ENCODE measurements at places on chromosomes 7 and 10.
A peak's percentile ranks its signal among the peaks of the same experiment; 100 is the strongest.

DNA sequence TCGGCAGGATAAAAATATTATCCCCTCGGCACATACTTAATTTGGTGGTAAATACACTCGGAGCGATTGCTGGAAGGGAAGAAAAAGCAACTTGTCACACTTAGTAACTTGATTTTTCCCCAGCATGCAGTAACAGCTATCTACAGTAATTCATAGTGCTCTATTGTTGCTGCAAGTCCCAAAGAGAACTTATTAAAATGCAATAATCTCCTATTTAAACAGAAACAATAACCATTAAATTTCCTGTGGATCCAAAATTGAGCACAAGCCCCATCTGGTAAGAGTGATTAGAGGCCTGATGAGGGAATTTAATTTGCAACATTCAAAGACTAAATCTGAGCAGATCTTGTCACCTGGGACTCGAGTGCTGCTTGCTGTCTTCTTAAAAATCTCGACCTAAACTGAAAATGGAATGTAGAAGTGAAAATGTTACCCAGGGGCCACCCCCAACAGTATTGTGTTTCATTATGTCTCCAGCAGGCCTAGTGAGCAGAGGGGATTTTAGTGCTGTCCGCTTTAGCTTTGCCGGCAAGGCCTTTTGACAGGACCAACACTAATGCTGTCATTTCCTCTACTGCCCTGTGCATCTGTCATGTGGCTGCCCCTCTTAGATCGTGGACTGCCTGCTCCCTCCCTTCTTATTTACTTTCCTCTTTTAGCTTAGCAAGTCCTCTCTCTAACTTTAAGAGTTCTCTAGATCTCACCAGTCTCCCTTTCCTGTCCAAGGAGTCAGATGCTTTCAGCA lies 639.7 kb downstream of the AUTS2 start:
- no peak for DNase-seq

DNA sequence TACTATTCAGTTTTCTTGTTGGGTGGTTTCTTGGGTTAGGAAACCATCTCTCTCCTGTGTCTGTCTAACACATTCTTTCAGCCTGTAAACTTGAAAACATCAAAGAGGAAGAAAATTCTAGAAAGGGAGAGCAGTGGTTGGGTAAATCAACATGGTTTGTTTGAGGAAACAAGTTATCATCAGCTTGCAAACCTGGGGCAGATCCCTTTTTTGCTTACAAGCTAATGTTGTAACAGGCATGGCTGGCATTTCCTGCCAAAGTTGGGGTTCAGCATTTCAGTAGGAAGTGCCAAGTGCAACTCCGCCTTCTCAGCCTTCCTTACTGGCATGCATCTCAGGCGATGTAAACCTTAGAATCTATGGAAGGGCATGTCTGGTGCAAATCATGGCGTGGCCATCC lies 112.6 kb downstream of the EEPD1 start:
- peak; percentile 52 for DNase-seq

- peak; percentile 32 for DNase-seq
Observed at GRCh38 chr10:103278862-103279298, 1.9 kb downstream of the INA start.

DNA sequence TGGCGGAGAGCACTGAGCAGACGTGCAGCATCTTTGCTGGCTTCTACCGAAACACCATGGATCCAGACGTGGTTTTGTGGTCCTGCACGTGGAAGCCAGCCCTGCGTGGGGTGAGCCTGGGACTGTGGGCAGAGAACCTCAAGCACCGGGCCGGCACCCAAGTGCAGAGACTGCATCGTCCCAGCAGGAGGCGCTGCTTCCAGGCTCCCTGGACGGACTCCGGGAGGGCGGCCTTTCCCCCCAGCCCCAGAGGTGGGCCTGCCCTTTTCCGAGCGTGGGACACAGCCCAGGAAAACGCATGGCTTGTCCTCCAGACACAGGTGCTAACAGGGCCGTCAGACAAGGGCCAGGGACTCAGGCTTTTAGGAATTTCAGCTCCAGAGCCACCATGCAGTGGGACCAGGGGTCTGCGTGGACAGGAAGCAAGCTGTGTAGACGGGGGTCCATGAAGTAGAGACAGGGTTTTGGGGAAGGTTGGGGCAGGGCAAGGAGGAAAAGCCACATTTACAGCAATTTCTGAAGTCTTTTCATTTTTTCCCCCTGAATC lies 303.9 kb downstream of the WDR37 start:
- no peak for DNase-seq

GRCh38 chr10:8978100-8978499 lies 923.6 kb downstream of the GATA3 start:
- no peak for DNase-seq

GRCh38 chr10:71713135-71714030 lies 6.2 kb downstream of the C10orf105 start:
- peak; percentile 92 for DNase-seq

- DNase-seq, result peak; percentile 53
Observed at GRCh38 chr10:61754587-61755550, 92.1 kb downstream of the CABCOCO1 start.

- peak; percentile 73 for DNase-seq
Observed at GRCh38 chr10:31768467-31768866, 160.2 kb downstream of the ARHGAP12 start.

DNA sequence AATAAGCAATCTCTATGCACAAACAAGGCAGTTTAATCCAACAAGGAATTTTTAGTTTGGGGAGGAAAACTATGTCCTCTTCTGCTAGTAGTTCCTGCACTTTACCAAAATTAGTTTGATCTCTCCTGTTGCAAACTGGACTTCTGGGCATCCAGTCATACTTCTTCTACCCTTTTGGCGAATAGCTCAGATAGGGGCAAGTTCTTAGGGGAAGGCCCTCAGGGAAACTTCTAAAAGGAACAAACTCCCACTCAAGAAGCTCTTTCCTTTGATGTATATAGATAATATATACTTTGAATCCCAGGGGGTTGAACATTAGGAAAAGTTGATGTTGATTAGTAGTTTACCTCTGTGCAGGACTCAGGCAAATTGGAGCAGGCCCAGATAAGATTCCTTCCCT lies 21.5 kb upstream of the PPP1R17 start:
- DNase-seq, result no peak

DNA sequence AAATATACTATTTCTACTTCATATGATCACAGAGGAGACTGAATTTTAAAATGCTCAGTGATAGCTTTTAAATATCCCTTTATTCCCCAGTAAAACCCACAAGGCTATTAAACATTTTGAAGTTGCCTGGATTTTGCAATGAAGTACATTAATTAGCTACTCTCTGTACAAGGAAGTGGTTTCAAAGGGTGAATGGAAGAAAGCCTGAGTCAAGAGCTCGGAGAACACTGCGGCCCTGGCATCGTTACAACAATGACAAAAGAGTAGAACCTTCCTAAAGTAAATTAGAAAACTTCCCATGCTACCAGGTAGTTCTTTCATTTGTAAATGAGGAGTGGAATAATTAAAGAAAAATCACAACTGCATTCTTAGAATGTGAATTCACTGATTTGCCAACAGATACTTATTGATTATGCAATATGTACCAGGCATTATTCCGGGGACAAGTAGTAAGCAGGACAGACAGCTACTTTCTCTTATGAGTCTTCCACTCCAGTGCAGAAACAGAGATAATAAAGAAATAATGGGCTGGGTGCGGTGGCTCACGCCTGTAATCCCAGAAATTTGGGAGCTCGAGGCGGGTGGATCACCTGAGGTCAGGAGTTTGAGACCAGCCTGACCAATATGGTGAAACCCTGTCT lies 63.0 kb downstream of the ZNF22 start:
- DNase-seq, result no peak

GRCh38 chr10:59700709-59701108 lies 8.9 kb downstream of the SLC16A9 start:
- no peak for DNase-seq

DNA sequence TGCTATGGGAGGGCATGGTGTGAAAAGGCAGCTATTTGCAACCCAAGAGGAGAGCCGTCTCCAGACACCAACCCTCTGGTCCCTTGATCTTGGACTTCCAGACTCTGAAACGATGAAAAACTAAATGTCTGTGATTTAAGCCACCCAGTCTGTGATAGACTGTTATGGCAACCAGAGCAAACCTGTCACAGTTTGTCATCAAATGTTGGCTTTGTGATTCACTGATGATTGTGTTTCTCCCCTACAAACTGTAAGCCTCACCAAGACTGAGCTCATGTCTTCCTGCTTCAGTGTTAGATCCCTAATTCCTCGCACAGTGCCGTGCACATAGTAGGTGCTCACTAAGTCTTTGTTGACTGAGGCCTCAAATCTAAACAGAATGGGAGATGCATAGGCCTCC lies 224.6 kb upstream of the PITRM1 start:
- DNase-seq, result no peak

DNA sequence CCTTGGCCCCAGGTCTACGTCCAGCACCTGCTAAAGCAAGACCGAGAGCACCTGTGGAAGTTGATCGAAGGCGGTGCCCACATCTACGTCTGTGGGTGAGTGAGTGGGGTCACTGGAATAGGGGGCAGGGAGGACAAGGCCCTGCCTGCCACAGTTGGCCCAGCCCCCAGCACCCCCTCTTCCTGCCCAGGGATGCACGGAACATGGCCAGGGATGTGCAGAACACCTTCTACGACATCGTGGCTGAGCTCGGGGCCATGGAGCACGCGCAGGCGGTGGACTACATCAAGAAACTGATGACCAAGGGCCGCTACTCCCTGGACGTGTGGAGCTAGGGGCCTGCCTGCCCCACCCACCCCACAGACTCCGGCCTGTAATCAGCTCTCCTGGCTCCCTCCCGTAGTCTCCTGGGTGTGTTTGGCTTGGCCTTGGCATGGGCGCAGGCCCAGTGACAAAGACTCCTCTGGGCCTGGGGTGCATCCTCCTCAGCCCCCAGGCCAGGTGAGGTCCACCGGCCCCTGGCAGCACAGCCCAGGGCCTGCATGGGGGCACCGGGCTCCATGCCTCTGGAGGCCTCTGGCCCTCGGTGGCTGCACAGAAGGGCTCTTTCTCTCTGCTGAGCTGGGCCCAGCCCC lies 8.1 kb downstream of the TMEM120A start:
- no peak for DNase-seq

GRCh38 chr10:5465976-5466450 lies 33.4 kb downstream of the CALML5 start:
- DNase-seq, result no peak

DNA sequence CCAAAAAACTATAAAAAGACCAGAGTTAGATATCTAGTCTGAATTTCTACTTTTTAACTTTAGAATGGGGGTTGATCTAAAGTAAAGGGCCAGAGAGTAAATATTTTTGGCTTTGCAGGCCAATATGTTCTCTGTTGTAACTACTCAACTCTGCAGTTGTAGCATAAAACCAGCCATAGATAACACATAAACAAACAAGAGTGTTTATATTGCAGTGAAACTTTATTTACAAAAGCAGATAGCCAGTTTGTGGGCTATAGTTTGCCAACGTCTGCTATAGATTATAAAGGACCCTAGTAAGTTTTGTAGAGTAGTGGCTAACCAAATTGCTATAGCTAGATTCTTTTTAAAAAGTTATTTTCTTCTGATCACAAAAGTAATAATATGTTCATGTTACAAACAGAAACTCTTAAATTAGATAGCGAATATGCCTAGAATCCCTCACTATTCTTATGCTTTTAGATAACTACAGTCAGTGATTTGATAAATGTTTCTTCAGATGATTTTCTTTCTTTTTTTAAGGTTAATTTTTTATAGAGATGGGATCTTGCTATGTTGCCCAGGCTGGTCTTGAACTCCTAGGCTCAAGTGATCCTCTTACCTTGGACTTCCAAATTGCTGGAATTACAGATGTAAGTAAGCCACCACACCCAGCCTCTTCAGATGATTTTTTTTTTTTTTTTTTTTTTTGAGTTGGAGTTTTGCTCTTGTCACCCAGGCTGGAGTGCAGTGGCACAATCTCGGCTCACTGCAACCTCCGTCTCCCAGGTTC lies 23.6 kb upstream of the HBP1 start:
- no peak for DNase-seq

DNA sequence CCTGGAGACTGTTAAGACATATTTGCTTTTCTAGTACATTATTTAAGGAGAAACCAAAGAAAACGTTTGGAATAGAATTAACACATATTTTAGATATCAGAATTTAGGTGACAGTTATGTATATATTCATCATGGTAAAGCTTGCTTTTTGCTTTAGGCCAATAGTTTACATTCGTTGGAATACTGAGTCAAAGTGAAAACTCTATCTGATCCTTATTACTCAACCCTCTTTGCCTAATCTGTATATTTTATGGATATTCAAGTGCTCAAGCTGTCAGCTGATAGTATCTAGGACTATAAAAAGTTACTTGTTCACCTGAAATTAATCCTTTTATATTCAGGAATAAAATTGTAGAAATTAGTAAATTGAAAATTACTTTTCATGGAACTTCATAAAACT lies 61.1 kb downstream of the VPS50 start:
- DNase-seq, result no peak

DNA sequence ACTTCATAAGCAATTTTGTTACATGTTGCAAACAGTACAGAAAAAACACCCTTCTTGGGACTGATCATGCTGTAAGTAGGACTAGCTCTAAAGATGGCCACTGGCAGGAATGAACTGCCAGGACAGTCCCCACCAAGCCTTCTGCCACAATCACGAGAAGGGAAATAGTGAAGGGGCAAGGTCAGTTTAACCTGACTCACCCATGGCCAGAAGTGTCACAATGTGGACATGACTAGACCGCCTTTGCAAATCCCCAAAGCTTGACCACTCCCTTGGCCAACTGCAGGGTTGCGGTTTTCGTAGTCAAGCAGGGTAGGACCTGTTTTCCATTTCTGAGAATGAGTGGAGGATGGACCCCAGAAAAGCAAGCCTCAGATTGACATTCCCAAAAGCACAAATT lies 19.4 kb upstream of the FRAT2 start:
- DNase-seq, result no peak

DNA sequence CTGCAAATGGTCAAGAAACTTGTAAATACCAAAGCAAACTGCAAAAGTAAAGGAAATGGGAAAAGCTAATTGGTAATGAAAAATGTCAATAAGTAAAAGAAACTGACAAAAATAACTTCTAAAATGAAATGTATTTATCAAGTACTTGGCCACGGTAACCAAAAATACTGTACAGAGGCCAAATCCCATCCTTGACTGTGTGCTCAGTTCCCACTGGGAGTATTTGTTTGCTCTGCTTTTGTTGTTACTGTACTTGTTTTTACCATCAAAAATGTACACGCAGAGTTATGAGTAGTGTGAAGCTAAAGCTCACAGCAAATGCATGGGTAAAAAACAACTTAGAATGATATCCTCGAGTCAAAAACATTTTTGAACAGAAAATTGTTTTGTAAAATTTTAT lies 31.1 kb downstream of the ENKUR start:
- no peak for DNase-seq

- no peak for DNase-seq
Observed at GRCh38 chr7:1317646-1318045, 85.0 kb downstream of the UNCX start.

GRCh38 chr7:154541606-154542005 lies 461.3 kb downstream of the PAXIP1 start:
- no peak for DNase-seq

DNA sequence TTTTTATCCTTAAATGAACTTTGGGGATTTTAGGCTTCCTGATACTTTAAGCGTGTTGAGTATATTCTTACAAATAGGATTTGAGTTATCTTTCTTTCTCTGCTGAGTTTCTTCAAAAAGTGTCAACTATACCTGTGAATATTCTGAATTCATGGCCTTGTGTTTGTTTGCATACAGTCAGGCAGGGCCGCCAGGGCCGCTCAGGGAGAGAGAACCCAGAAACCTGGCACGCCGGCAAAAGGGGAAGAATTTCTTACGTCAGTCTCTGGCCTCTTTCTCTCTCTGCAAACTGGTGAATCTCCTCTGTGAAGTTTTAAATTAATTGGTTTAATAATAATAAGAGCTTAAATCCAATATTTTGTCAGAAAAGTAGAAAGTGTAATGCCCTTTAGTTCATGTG lies 29.3 kb upstream of the BNIP3 start:
- DNase-seq, result no peak

GRCh38 chr10:118216571-118217170 lies 125.5 kb downstream of the FAM204A start:
- DNase-seq, result peak; percentile 65

All from AG10803 (cell line).